ENCODE measurements at places on chromosomes 2 and 18.

GRCh38 chr18:35355140-35355618, 11.0 kb upstream of the ZNF24 start:
- DNase-seq = peak; percentile 88

DNA sequence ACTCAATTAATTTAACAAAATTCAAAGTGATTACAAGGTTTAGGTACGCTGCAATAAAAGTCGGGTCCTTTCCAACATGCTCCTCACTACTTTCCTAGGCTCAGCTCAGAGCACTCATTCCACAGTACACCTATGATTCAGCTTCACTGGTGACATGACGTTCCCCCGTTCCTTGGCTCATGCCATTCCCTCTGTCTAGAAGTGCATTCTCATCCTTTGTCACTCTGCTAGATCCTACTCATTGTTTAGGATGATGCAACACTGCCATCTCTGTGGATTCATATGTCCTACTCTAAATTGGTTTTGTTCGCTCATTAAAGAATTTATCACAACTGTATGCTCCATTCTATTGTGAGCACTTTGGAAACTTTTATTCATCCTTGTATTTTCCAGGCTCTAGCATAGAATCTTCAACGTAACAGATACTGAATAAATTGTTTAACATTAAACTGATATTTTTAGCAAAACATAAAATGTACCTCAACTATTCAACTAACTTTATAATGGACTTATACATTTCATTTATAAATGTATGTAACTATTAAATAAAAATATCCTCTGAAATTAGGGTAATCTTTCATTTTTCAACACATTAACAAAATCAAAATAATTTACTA, 78.6 kb downstream of the FAM228A start:
- DNase-seq = peak; percentile 87

GRCh38 chr2:75337016-75337415, 137.7 kb upstream of the TACR1 start:
- DNase-seq = no peak

- DNase-seq = no peak
Observed at GRCh38 chr2:11498543-11499034, 32.6 kb upstream of the E2F6 start.

Measured in cardiac fibroblast (primary cell).